ENCODE measurements at places on chromosomes 6 and 20.

- DNase-seq, result no peak
Measured at GRCh38 chr6:151747896-151748295, 59.6 kb upstream of the ESR1 start.

- peak; percentile 74 for DNase-seq
Measured at GRCh38 chr20:37898233-37899104, 4.5 kb upstream of the VSTM2L start.

GRCh38 chr20:21513881-21514540 is at the start of gene NKX2-2:
Gene NKX2-2, minus strand, starts transcription at chr20:21514064. Its CDS starts 395 bp downstream, at chr20:21513669.
- no peak for DNase-seq

- no peak for DNase-seq
Measured at GRCh38 chr6:90383196-90383822, 86.7 kb upstream of the BACH2 start.

DNA sequence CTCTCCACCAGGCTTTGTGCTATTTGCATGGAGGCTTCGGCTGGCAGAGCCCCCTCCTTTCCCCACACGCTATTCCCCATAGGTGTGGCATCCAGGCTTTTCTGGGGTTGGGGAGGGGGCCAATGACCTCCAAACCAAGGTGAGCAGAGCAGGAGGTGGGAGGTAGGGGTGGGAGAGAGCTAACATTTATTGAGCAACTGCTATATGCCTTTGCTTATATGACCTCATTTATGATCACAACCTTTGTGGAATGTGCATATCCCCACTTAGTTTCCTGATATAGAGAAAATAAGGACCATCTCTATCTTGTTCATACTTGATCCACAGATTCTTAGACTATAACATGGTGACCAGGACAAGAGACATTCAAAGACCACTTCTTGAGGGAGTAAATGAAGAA is 17.8 kb upstream of the SLC22A7 start:
- DNase-seq, result no peak

DNA sequence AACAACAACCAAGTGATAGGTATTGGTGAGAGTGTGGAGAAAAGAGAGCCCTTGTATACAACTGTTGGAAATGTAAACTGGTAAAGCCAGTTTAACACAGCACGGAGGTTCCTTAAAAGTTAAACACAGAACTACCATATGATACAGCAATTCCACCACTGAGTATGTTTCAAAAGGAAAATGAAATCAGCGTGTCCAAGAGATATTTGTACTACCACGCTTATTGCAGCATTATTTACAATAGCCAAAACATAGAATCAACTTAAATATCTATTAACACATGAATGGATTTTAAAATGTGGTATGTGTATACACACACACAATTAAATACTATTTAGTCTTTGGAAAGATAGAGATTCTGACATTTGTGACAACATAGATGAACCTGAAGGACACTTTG is 1.1 kb downstream of the PTCHD4 start:
- DNase-seq, result peak; percentile 26

GRCh38 chr6:112275365-112275764 is 21.0 kb upstream of the LAMA4 start:
- DNase-seq, result no peak

DNA sequence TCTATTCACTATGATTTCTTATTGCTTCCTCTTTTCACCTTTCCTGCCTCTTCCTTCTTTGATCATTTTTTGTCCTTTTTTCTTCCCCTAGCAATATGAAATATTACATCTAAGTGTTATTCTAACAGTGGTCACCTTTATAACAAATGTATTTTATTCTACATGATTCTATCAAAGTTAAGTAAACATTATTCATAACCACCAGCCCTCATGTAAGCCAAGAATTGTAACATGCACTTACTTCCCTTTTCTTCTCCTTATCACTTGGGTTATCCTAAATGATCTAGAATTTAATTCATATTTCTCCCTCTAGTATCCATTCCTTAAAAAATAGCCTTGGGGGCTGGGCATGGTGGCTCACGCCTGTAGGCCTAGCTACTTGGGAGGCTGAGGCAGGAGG is 88.3 kb upstream of the SLC22A23 start:
- no peak for DNase-seq

Data from fibroblast of lung (primary cell).